ENCODE measurements at places on chromosomes 7 and 10.
A peak's percentile ranks its signal among the peaks of the same experiment; 100 is the strongest.

- DNase-seq = peak; percentile 79
Observed at GRCh38 chr7:23546897-23547572, 15.3 kb upstream of the TRA2A start.

DNA sequence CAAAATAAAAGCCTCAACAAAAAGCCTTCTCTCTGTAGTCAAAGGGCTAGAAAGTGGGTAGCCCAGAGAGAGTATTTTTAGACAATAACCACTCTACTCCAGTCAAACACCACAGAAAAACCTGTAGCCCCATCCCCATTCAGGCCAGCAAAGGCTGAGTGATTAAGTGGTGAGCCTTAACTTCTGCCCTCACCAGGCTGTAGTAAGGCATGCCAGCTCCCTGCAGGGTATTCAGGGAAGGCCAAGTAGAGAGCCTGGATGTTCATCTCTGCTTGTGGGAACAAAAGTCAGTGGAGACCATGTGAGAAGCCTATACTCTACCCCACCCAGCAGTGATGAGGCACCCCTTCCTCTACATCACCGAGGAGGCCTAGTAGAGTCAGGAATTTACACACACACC is 51.2 kb downstream of the HIF1AN start:
- no peak for DNase-seq

GRCh38 chr10:127649642-127650041 is 87.3 kb upstream of the FOXI2 start:
- peak; percentile 11 for DNase-seq

GRCh38 chr10:9147475-9147874 is 1093.0 kb downstream of the GATA3 start:
- no peak for DNase-seq

DNA sequence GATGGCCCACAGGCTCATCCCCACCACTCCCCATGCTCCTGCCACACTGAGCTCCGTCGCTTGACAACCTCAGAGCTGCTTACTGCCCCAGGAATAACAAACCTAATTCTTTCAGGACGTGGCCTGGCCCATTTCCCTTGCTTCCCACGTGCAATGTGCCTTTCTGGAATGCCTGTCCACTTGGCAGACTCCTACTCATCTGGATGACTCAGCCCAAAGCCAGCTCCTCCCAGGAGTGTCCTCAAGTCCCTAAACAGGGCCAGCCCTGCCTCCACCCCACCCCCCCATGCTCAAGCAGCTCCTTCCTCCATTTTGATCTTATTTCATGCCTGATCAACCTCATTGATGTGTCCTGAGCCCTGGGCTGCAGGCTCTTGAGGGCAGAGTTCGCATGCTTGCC is 164.9 kb upstream of the RNF32 start:
- no peak for DNase-seq

DNA sequence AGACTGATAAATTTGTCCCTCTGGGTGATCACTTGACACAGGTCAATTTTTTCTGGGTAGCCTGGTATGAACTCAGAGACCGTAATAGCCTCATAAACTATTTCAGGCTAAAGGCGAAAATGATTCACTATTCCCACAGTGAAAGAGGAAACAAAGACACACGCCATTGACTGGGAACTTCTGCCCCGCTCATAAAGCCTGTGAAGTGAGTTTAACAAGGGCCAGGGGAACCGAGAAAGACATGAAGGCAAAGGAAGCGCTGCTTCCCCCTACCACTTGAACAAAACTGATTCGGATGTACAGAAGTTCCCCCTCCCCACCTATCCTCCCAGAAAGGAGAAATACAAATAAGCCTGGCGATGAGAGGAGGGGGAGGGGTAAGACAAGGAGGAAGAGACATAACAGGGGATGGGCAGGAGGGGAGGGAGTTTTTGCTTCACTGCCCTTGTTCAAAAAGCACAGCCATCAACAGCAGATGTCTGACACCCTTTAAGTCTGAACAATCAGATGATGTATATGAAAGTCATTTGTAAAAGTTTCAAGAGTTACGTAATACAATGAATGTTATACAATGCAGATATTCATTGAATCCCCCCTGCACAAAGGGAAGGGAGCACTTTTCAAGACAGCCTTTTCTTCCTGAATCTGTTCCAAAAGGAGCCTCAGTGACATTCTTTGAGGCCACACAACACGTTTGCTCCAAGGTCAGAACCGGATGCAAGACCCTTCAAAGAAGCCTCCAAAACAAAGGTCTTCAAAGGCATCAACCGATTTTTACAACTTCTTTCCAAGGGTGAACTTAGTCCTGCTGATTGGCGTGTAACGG is 734 bp downstream of the ABCB4 start:
- DNase-seq = no peak

DNA sequence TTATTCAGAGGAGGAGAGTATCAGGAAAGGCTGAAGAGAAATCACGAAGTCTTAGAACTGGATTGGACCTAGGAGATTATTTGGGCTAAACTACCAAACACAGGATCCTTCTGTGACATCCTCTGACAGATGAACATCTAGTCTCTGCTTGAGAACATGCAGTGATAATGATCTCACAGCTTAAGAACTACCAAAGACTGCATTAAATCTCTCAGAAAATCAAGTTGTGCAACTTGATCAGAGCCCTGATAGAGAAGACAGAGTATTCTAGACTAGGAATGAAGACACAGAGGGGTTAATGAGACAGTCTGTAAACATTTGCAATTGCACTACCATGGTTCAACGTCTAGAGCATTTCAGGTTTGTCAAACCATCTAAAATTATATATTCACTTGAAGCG is 37.1 kb upstream of the AGBL3 start:
- no peak for DNase-seq
